Activated T-cell treated with anti-CD3 and anti-CD28 coated beads for 48 hours (primary cell): ENCODE measurements at places on chromosomes 3 and 15.

DNA sequence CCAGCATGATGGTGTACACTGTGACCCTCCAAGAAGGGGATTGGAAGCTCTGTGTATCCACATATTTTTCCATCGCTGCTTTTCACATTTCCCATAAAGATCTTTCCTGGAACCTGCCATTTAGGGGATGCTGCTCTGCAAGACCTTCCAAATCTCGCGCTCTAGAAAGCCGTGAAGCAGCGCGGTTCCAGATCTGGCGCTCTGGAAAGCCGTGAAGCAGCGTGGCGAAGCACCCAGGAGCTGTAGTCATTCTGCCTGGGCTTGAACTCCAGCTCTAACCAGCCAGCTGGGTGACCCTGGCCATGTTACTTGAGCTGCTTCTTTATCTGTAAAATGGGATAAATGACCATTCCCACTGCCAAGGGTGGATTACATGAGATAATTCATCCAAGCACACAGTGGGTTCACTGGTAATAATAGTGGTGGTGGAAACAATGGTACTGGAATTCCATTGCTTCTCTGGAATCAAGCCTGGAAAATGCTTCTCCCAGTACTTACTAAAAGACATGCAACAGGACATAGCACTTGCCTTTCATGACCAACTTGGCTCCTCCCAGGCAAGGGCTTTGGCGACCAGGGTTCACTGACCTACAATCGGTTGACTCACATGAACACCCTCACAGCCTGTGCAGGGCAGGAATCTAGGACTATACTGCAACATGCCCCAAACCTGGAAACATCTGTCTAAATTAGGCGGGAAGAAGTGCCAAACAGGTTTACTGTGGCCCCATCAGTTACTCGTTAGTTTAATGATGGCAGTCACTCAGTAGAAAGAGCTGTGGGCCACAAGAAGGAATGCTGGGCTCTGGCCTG, 70.7 kb downstream of the XXYLT1 start:
- DNase-seq, result no peak

DNA sequence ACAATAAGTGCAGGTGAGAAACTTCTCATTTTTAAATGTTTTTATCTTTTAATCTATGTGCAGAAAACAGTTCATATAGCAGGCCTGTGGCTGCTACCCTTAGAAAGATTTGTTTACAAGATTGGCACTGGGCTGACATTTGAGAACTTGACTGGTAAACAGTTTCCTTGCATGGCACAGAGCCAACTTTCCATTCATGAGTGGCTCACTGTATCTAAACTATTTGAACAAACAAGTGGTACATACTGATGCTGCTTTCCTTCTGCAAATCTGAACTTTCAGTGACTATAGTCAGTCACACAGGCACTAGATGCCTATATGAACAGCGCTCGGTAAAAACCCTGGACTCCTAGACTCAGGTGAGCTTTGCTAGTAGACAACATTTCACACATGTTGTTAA, 6.3 kb upstream of the GTPBP8 start:
- no peak for DNase-seq

GRCh38 chr15:57545995-57546394, 45.7 kb upstream of the MYZAP start:
- DNase-seq, result no peak

GRCh38 chr15:98649472-98650416, 1.4 kb downstream of the IGF1R start:
- peak; percentile 38 for DNase-seq

GRCh38 chr3:188220097-188220788, 66.3 kb downstream of the LPP start:
- DNase-seq, result no peak

GRCh38 chr3:143363949-143364348, 244.4 kb downstream of the CHST2 start:
- no peak for DNase-seq

DNA sequence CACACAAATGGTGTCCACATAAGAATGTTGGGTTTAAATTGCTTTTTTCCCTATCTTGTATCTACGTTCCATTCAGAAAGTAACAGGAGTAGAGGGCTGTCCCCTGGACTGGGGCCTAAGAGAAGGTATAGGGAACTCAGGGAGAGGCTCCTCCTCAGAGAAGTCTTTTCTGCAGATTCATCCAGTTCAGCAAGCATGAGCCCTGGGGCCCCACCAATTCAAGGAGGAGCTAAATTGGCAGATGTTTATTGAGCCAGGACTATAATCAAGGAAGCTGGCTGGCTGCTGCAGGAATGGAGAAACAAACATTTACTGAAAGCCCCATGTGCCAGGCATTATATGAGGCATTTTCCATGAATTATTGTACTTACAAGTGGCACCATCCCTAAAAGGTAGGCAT, 22.1 kb upstream of the LARS2 start:
- no peak for DNase-seq

DNA sequence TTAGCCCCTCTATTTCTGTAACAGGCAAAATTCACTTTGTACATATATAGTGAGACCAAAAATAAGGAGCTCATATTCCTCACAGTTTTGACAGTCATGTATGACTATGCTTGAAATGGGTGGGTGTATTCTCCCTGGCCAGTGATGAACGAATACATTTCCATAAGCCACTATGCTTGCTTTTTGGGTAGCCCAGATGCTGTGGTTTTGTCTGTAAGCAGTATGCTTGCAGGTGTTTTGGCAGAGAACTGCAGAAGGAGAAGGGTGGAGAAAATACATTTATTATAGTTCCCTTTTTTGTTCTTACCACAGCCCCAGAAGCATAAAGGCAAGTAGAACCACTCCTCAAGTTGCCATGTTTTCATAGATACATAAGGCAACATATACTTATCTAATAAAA, 131.2 kb downstream of the RBMS3 start:
- DNase-seq, result no peak

DNA sequence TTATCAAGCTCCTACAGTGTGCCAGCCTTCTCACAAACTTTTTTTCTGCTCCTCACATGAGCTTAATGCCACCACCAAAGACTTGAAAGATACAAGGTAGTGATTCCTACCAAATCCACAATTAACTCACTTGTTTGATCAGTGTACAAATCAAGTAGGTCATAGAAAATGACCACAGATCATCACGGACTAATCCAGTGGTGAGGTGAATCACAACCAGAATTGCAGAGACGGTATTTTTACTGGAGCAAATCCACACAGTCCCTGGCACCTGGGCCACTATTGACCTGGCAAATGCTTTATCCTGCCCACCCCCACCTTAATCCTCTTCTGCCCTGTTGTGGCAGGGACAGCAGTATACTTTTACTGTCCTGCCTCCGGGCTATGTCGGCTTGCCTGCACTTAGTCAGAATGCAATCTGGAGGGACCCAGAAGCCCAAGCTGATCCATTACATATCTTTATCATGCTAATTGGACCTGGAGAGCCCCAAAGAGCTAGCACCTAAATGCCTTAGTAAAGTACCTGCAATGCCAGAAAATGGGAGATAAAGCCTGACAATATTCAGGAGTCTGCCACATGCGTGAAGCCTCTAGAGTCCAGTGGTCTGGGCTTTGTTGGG, 83.9 kb upstream of the CDV3 start:
- DNase-seq, result no peak

DNA sequence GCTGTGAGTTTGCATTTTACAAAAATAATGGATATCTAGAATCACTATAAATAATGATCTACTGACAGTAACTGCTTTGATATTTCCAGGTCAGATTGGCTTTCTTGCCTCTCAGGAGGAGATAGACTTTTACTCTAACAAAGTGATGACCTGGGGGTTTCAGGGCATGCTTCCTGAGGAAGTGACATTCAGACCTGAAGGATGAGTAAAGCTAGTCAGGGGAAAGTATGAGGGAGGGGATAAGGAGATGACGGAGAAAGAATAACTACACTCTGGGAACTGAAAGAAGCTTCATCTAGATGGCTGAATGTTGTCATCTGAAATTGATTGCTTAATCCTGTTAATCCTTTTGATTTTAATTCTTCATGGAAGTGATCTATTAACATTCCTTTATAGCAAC, 32.2 kb downstream of the ARMC8 start:
- DNase-seq, result no peak

- no peak for DNase-seq
These were observed 44.9 kb downstream of the GJD2 start for GRCh38 chr15:34709866-34710265.

DNA sequence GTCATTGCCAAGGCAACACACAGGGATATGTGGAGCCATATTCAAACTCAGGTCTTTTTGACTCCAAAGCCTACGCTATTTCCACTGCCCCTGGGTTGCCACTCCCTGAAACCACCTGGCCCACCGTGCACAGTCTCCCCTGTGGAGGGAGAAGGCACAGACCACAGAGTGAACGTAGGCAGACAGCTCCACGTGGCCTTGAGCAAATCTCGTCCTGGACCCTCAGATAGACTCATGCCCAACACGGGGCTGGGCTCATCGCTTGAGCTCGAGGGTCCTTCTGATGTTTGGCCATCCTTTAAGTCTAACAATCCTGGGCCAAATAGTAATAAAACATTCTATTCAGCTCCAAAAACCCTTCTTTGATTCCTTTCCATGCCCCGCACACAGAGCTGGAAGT, 72.0 kb downstream of the CPN2 start:
- no peak for DNase-seq

DNA sequence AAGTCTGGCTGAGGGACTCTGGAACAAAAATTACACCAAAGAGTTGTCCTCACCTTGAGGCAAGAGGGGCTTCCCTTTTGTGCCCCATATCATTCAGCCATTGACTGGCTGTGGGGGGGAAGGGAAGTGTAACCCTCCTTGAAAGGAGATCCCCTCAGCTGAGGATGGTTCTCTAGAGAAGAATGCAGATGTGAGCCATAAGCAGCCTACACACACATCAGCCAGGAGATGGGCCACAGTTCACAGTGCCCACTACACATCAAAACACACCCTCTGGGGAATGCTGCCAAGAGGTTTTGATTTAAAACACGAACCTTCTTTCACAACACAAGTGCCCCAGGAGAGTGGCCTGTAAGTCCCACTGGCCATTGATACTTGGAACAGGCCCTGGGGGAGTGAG, 231.2 kb upstream of the CTDSPL start:
- no peak for DNase-seq

DNA sequence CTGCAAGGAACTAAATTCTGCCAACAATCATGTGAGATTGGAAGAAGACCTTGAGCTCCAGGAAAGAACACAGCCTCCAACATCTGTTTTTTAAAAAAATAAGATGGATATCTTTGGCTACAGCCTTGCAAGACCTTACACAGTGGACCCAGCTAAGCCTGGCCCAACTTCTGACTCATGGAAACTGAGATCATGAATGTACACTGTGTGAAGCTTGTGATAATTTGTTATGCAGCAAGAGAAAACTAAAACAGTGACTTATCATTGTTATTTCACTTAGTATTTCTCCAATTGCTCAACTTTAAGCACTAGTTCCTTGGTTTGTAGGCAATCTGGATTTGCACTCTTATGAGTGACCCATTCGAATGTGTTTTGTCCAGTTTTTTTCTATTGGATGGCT, 29.3 kb downstream of the SHQ1 start:
- DNase-seq, result no peak

- DNase-seq, result no peak
These were observed 982.3 kb downstream of the SI start for GRCh38 chr3:164095949-164096348.

GRCh38 chr3:133246119-133246518, 153.7 kb upstream of the BFSP2 start:
- no peak for DNase-seq

- DNase-seq, result no peak
These were observed 90.1 kb downstream of the CHST2 start for GRCh38 chr3:143209715-143210059.

GRCh38 chr15:43775411-43775965, 1.3 kb downstream of the ELL3 start:
- DNase-seq, result no peak

DNA sequence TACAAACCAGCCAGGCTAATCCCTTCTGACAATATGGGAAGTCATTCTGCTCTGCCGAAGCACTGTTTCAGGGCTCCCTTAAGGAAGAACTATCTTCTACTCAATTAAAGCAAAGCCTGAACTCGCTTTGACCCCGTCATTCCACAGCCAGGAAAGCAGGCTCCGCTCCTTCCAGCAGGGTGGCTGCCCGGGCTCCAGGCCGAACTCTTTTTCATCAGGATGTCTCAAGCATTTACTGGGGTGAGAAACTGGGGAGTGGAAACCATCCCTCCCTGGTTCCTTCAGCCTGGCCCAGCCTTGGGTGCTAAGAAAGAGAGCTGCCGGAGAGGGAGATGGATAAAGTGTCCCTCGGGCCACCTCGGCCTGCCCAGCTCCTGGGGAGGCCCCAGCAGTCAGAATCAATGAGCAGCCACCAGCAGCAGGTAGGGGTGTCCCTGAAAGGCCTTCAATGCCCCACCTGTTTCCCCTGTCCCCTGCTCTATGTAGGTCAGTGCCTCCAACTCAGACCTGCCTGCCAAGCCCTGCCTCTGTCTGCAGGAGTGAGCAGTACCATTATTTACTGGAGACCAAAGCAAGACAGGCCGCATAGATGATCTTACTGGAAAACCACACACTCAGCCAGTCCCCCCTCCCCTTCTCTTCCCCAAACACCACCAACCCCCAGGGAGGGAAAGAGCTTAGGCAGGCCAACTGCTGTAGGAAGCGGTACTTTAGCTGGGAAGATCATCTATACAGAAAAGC, 225.6 kb upstream of the TLE3 start:
- no peak for DNase-seq

GRCh38 chr3:194270627-194271459, 80.3 kb downstream of the CPN2 start:
- DNase-seq, result no peak

GRCh38 chr15:68374168-68374745, 57.7 kb downstream of the ITGA11 start:
- DNase-seq, result no peak

GRCh38 chr3:13867732-13868131, 12.1 kb downstream of the WNT7A start:
- DNase-seq, result no peak

- no peak for DNase-seq
These were observed 1.6 kb downstream of the RARB start for GRCh38 chr3:25429361-25430286.

DNA sequence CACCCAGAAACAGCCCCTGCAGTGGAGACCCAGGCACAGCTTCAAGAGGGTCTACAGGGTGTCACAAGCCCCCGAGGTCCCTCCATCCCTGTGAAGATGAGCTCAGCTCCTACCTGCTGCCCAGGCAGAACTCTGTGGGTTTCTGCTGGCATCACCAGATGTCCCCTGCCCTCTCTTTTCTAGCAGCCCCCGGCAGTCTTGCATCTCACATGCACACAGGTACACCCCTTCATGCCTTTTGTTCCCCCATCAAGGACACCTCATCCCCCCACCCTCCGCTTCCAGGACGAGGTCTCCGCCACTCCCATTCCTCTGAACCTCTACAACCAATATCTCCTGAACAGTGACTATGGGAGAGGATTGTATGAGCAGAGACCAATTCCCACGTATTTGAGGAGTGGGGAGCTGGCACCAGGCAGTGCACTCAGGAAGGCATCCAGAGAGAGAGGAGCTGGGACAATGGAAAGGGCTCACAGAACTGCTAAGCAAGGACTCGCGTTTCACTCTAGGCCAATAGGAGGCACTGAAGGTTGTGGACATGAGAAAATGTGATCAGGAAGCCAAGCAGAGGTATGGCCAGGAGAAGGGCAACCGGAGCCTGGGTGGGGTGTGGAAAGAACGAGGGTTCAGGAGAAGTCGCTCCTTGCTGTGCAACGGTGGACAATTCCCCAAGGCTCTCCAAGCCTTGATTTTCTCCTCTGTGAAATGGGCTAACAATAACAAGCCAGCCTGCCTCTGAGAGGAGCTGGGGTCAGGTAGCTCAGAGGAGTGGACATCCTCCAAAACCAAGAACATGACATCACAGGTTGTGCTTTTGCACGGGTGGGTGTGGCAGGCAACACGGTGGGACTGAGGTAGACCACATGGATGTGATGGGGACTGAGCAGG, 115.2 kb downstream of the CHSY1 start:
- DNase-seq, result no peak

GRCh38 chr15:47607695-47608094, 109.6 kb upstream of the SEMA6D start:
- no peak for DNase-seq
